ENCODE measurements at places on chromosomes 7 and 10.

GRCh38 chr10:34539533-34540315, 275.4 kb downstream of the PARD3 start:
- no peak for DNase-seq

DNA sequence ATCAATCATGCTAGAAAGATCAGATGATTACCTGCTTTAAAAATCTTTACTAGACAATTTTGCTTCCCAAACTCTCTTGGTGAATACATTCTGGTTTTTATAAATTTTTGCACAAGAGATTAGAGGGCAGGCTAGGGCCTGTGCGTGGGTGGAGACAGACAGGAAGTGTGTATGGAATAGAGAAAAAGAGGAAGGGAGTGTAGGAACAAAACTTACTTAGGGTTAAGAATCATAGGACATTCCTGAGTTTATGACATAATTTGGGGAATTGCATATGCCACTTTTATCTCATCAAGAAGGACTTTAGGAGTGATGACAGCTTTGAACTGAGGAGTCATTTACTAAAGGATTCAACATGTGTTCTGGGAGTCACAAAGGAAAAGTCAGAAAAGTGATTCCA, 31.3 kb downstream of the LAMB1 start:
- no peak for DNase-seq

DNA sequence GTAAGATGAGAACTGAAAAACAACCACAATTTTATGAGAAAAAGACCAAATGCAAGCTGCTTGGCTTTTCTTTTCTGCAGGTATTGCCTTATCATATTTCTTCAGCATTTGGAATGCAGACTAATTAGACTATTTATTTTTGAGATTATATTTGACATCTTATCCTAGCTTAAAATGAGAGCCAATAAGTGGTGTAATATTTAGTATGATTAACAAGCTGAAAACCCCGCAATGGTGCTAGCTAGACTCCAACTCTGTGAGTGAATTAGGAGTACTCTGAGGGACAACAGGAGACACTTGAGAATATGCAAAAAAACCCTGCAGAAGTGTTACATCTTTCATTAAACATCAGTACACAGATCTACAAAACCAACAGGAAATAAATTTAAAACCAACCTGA, 180.3 kb upstream of the MEOX2 start:
- DNase-seq, result no peak

- DNase-seq, result no peak
Observed at GRCh38 chr7:3960050-3960763, 659.2 kb downstream of the SDK1 start.

DNA sequence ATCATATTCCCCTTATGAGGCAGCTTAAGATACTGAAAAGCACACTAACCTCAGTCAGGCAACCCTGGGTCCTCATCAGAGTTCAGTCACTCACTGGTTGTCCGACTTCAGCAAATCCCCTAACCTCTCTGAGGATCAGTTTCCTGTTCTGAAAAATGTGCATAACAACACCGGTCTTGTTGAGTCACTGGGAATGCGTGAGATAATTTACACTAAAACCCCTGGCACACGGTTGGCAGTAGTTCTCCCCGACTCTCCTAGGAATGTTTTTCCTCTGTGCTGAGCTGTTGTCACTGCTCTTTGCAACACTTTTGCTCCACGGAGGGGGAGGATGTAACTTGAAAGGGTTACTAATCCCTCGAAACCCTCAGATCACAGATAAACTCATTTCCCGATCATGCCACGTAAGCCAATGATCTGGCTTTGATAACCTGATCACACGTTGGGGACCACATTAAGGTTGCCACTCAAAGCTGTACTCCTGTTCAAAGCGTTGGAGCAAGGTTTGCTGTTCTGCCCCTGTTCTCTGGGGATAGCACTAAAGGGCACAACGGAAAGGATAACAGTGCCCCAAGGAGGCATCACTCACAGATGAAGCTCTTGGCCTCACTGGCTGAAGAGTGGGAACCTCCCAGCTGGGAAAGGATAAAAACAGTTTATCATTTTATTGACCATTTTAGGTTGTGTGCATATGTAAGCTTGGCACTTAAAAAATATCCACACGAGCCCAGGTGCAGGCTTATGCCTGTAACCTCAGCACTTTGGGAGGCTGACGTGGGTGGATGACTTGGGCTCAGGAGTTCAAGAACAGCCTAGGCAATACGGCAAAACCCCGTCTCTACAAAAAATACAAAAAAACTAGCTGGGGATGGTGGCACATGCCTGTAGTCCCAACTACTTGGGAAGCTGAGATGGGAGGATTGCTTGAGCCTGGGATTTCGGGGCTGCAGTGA, 5.0 kb upstream of the RBM17 start:
- DNase-seq, result peak; percentile 56

DNA sequence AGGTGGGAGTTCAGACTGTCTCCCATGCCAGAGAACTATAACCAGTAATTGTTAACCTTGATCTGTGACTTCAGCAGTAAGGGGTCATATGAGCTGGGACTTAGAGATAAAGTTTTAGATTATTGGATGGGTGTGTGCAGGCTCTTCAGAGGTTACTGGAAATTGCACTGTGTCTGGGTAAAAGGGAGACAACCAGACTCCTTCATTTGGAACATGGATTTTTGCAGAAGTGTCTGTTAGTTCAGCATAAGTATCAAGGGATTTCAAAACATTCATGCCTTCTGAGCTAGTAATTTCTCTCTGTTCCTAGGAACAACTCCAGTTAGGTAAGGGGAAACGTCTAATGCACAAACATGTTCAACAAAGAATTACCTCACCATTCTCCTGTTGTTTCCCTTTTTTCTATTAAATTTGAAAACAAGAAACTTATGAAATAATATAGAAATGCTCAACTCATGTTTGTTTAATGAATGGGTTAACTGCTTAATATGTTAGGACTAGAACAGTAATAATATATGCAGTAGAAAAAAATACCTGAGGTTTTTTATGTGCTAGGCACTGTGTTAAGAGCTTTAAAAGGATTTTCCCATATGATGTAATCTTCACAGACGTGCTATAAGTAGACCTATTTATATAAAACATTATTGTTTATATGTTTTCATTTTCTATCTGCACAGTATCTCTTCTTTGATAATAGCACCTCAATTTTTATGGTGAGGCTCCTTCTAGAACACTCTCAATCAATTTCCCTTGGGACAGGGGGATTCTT, 233.0 kb downstream of the CACNA2D1 start:
- no peak for DNase-seq

DNA sequence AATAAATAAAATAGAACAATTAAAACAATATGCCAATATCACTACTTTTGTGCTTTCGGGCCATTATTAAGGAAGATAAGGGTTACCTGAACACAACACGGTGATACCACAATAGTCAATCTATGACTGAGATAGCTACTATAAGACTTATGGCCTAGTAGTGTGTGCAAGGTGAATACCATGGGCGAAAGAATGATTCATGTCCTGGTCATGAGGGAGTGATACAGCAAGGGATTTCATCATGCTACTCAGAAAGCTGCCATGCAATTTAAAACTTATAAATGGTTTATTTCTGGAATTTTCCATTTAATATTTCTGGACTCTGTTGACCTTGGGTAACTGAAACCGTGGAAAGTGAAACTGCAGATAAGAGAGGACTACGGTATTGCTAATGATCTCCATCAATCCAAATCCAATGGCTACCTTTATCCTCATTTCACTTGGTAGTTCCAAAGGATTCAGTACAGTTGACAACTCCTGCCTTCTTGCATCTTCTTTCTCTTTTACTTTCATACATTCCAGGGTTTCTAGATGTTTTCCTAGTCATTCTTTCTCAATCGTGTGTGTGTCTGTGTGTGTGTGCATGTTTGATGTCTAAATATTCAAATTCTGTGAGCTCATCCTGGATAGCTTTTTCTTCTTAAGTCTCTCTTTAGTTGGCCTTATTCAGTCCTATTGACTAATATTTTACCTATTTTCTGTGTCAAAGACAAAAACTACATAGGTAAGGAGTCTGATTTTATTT, 100.5 kb upstream of the MAGI2 start:
- no peak for DNase-seq

DNA sequence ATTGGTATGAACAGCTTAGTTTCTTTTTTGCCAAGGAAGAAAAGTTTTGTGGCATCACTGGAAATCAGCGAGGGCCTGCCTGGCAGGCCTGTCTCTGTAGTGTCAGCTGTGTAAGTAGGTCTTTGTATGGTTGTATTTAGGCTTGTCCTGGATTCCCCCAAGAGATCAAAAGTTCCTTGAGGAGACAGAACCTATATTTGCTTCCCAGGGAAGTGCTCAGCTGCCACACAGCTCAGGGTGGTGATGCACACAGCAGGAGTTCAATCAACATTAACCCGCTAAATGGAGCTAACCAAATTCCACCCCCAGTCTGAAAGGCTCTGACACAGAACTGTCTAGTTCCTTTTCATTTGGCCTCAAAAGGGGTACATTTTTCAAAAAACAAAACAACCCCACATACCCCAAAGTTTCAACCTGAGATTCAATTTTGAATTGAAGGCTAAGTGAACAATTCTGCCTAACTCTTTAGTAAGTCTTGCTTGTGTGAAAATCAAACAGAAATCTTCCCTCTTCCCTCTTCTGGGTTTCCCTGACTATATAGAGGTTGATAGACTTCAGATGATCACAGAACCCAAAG, 124.4 kb downstream of the CLEC2L start:
- DNase-seq, result no peak

DNA sequence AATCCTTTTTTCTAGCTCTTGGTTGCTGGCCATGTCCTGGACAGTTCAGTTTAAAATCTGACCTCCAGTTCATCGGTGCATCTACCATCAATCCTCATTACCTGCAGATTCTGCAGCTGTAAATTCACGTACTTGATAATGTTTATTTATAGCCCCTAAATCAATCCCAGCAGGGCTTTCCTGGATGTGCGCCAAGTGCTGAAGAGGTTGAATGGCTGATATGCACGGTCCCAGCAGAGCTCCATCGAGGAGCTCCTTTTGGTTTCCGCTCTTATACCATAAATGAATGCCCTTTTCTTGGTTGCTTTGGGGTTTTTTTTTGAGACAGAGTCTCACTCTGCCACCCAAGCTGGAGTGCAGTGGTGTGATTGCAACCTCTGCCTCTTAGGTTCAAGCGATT, 91.2 kb upstream of the CCZ1B start:
- no peak for DNase-seq

DNA sequence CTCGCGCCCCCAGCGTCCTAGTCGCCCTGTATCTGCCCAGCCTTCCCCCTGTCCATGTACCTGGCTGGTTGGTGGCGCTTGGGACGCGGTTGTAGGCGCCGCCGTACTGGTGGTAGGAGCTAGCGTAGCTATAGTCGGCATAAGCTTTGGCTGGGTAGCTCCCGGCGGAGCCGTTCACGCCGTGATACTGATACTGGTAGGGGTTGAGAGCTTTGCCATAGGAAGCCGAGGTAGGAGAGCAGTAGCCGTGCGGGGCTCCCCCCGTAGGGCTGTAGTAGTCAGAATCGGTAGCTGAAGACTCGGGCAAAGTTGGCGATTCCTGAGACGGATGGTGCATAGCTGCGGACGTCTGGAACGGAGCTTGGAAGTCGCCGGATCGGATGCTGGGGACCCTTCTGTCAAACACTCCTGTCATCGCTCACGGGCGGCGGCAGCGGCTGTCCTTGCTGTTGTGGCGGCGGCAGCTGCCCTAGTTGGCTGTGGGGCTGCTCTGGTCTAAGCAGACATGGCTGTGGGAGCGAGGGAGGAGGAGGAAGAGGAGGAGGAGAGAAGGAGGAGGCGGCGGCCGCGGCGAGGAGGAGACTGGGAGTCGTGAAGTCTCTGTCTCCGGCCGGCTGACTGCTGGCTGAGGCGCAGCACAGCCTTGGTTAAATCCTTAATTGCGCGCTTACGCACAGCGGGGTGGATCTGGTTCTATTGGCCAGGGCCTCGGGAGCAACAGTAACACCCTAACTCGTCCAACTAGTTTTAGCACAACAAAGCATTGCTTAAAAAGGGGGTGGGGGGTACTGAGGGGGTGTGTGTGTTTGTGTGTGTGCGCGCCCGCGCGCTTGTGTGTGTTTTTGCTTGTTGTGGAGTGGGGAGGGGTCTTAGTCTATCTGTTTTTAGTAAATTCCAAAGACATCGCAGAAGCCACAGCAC, at the start of gene DLX5:
DLX5 (minus strand) TSS at position 623 of the 921 bp plus-strand sequence; CDS start at position 415, 208 bp downstream.
- no peak for DNase-seq

DNA sequence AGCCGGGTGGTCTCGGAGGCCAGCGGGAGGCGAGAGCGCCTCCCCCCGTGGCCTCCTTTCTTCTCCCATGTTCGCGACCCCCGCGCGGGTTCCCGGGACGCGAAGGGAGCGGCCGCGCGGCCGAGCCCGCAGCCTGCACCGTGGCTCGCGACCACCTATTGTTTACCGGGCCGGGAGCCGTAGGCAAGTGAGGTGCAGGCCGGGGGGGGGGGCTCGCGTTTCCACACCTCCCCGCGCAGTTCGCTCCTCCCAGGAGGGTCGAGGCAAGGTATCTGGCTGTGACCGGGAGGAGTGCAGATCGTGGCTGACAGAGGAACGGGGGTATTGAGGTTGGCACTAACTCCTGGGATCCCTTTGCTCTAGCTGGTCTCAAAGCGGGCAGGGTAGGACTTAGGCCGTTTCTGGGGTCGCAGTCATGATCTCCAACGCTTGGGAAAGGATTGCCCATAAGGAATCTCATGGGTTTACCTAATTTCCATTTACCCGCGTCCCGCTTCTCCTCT, 734 bp downstream of the PTPN12 start:
- DNase-seq, result no peak

DNA sequence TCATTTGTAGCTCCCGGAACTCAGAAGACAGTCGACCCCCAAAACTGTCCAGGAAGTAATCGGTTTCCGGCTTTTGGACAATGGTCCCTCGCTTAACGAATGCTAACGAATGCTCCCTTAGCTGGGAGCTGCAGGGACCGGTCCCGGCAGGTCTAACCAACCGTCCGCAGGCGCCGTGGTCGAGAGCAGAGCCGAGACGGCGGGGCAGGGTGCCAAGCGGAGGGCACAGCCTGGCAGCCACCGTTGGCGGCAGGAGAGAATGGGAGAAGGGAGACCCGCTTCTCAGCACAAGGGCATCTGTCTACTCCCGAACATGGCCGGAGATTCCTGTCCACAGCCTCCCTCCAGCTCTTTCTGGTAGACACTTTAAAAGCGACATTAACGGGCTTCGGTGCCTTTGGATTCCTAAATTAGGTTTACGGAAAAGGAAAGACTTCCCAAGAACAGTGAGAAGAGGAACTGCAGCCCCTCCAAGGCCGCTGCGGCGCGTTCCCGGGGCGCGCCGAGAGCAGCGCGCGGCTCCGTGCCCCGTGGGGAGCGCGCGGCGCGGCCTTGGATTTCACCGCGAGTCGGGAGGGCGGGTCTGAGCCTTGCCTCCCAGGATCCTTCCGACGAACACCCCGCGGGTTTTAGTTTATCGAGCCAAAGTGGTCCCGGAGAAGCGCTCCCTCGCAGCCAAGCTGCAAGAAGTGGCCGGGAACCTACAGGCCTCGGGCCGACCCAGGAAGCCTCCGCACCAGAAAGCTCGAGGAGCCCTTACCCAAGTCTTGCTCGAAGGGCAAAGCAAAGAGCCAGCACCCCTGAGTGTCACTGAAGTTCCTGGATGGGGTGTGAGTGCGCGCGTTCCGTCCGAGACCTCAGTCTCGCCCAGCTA, 3.6 kb upstream of the TBX20 start:
- no peak for DNase-seq
